ENCODE measurements at places on chromosomes 5 and 9. TPM values are rescaled to one million over a fixed set of nuclear protein-coding genes. Genes with fewer than 3 reads are reported as not detected.
A peak's percentile ranks its signal among the peaks of the same experiment; 100 is the strongest.

DNA sequence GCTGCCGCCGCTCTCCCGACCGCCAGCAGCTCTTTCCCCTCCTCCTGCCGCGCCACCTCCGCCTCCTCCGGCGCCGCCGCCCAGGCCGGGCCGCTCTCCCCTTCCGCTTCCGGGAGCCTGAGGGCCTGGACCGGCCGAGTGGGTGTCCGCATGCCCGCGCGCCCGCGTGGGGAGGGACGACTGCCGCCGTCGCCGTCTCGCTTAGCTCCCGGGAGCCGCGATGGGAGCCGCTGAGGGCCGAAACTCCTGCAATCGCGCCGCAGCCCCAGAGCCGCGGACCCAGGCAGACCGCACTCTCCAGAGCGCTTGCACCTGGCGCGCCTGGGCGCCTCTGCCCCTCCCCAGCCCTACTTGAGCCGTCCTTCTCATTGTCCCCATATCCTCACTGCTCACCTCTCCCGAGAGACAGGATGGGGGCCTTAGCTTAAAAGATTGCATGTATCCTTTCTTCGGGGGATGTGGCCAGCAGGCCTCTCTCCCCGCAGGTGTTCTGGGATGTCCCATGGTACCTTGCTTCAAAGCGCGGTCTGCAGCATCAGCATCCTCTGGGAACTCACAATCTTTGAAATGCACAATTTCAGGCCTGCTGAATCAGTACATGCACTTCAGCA lies at the start of gene ZDHHC21:
Gene ZDHHC21 (minus strand): TSS at position 182 of the 611 bp plus-strand sequence. CDS start 19,092 bp downstream, outside the sequence.
- DNase-seq, result peak; percentile 59

DNA sequence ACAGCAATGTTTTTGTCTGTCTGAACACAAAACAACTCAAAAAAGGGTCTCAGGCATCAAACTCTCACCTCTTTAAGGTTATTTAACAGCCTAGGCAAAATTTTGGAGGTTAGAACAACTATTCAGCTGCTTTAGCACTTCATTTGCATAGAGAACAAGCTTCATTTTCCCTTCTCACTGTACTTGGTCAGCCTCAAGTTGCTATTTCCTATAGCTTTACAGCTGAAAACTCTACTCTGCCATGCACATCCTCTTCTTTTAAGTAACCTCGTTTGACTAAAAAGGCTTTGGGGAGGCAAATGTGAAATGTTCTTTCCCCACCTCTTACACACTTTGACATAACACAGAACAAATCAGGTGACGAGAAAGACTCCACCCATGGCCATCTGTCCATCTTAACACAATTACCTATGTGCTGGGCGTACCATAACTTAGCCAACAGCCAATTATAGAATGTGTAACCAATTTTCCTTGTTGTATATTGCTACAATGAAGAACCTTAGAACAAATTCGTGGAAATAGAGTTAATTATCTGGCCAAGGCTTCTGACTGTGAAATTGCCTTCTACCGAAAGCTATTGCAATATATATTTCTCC lies 195.7 kb downstream of the DCP2 start:
- no peak for DNase-seq

GRCh38 chr5:168756453-168757391 lies 177.6 kb upstream of the PANK3 start:
- no peak for DNase-seq

Gene N4BP3
- total RNA-seq, result 23.8 TPM

- no peak for DNase-seq
These were observed 13.5 kb upstream of the DRD1 start for GRCh38 chr5:175457466-175457865.

DNA sequence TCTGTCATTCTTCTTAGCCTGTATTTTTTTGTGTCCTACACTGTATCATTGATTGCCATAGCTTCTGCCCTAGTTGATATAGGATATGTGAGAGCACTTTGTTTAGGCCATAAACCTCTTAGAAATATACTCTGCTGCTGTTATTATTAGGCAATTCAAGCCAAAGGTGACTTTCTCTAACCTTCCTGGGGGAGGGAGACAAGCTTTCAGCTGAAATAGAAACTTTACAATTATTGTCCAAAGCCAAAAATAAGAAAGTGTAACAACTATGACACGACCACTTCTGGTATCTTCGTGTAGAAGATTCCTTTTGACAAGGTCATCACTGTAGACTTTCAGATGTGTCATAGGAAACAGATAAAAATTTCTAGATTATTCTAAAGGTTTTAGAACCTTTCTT lies 12.2 kb upstream of the CSNK1A1 start:
- peak; percentile 17 for DNase-seq

Gene PCDHB13
- total RNA-seq, result 2.6 TPM

DNA sequence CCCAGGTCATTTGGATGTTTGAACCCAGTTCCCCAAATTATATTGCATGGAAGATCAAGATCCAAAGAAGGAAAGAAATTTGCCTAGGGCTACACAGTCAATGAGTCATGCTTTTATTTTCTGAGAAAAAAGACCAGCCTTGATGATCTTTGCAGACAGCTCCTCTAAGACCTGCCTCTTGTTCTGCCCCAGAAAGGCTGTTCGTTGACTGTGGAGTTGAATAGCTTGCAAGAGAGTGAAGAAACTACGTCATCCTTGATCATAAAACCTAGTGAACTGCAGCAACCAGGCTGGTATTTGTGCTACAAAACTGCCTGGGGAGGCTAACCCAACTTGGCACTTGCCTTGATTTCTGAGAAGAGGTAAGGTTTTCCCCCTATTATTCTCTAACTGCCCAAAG lies 263.9 kb downstream of the PAPPA start:
- no peak for DNase-seq

DNA sequence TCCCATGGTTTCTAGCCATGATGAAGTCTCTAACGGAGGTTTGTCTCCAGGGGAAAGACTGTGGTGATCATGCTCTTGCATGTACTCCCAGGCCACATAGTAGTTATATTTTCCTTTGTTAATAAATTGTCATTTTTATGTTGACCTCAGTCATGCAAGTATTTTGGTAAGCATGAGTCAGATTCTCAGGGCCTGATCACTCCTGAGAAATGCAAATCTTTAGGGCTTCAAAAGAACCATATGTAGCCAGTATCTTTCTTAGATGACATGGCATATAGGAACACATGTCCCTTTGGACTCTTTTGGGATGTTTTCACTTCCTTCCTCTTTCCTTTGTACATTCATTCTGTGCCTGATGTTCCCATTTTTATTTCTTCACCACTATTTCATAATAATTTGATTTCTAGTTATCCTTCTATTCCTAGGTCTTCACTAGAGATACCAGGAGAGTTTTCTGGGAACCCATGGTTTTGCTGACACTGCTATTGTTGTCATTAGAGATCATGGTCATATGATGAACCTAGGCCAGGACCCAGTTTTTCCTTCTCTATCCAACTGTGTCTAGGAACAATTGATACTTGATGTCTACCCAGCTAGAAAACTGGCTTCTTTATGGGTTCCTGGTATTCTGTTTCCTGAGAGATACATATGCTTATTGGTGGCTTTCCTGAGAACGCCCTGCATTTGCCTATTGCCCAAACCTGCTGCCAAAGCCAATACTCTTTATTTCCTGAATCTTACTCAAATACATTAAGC lies 248.1 kb upstream of the NREP start:
- peak; percentile 29 for DNase-seq

DNA sequence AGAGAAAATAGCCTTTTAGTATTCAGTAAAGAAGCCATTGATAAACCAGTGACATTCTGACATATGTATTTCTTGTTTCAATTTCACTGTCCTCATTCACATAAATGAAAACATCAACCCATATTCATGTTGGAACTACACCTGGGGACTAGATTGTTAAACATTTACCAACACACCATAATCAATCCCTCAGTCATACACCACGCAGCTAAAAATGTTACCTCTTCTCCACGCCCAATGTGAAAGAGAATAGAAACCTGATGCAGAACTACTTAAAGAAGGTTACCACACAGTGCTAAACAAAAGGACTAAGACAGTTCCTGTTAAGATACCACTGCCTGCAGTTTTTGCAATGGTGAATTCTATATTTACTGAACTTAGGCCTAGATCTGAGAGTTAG lies 518.9 kb downstream of the PRELID2 start:
- no peak for DNase-seq

GRCh38 chr9:38371495-38371894 lies 21.0 kb upstream of the ALDH1B1 start:
- peak; percentile 57 for DNase-seq

GRCh38 chr5:84057211-84057610 lies 327.5 kb downstream of the EDIL3 start:
- DNase-seq, result no peak

GRCh38 chr9:110509792-110510191 lies 69.7 kb downstream of the SVEP1 start:
- DNase-seq, result no peak

GRCh38 chr9:95506428-95506677 lies 10.4 kb downstream of the PTCH1 start:
- peak; percentile 43 for DNase-seq

- peak; percentile 56 for DNase-seq
These were observed 17.0 kb downstream of the NIPSNAP3B start for GRCh38 chr9:104780796-104781395.

- DNase-seq, result no peak
These were observed 220.0 kb downstream of the SNCAIP start for GRCh38 chr5:122532035-122532434.

GRCh38 chr5:150129454-150129812 lies 26.2 kb downstream of the PDGFRB start:
- DNase-seq, result no peak

DNA sequence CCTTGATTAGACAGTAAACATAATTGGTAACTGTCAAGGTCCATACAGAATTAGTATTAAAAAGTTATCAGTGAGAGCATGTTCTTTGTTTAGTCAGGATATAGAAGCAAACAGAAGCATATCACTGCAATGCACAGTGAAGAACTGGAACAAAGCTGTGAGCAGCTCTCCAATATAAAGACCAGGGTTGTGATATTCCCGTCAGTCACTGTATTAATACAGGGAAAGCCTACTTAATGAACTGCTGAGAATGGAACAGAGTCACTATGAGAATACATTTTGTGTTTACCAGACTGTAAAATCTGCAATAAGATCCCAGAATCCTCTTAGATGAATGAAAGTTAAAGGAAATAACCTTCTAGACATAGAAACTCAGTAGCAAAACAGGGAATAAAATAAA lies 58.2 kb downstream of the EFNA5 start:
- no peak for DNase-seq

DNA sequence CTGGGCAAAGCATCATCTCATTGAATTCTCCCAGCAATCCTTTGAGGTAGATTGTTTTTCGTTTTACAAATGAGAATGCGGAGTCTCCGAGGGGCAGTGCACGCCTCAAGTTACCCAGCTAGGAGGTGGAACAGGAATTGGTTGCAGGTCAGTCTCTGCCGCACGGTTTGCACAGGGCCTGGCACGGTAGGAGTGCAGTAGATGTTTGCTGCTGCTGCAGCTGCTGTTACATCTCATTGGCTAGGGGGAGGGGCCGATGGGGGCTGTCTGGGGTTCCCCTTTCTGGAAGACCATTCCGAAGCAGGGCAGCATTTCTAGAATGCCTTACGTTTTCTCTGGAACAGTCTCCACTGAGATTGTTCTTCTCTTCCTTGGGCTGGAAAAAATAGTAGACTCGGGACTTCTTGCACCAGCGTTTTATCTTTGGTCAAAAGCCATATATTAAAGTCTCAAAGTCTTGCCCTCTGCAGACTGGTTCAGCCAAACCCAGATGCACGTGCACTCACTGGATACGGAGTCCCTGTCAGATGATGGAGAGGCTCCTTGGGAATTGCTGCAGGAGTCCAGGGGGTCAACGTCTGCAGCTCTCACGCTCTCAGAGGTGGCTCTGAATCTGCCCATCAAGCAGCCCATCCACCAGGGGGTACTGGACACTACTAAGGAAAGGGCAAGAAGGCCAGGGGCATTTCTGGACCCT lies 1.2 kb downstream of the USP20 start:
- no peak for DNase-seq

Gene SLC6A18
- total RNA-seq, result not detected

Measured in lung microvascular endothelial cell (primary cell).